Stimulated activated CD8-positive, alpha-beta memory T cell treated with anti-CD3 and anti-CD28 coated beads, Interleukin-15, amount 100 ng/mL, for 4 hours (primary cell): ENCODE measurements at places on chromosomes 1 and 21.

- no peak for DNase-seq
Measured at GRCh38 chr1:162632698-162633080, 425 bp downstream of the DDR2 start.

DNA sequence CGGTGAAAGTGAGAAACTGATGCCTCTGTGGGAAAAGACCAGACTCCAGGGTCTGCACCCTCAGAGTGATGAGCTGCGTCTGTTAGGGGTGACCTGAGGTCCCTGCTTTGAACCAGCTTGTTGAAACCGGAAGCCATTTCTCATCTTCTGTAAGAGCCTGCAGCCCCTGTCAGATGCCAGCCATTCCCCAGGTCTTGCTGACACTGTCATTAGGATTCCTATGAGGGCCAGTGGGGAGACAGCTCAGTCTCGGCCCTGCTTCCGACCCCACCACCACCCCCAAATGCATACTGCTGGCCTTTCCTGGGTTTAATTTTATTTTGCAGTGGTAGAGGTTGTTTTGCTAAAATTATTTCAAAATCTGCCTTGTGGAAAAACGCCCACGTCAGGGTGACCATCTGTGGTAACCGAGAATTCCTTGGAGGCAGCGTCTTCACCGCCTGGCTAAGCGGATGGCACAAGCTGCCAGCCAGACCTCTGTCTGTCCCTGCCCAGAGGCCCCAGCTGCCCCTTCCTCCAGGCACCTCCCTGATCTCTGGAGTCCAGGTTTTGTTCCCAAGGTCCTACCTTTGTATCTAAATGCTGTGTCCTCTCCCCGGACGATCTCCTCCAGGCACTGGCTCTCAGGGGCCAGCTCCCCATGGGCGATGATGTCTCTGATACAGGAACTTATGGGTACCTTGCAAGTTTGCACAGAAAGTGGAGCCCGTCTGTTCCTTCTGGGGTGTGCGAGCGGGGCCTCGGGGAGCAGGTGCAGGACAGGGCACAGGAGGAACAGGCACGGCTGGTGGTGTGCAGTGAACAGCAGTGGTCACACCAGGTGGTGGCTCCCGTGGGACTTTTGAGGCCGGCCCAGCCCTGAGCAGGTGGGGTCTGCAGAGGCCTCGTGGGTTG lies 49.9 kb downstream of the PRKCZ start:
- no peak for DNase-seq

DNA sequence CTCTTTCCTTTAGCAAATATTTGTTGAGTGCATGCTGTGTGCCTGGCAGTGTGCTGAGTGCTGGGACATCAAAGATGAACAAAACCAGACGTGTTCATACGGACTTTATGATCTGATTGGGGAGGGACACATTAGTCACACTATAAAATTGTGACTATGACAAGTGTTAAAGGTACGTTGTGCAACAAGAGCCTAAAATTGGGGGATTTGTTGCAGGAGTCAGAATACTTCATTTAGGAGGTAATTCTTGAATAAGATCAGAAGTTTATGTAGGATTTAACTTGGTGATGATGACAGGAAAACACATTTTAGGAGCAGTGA lies 29.6 kb downstream of the B3GALT2 start:
- DNase-seq: no peak

DNA sequence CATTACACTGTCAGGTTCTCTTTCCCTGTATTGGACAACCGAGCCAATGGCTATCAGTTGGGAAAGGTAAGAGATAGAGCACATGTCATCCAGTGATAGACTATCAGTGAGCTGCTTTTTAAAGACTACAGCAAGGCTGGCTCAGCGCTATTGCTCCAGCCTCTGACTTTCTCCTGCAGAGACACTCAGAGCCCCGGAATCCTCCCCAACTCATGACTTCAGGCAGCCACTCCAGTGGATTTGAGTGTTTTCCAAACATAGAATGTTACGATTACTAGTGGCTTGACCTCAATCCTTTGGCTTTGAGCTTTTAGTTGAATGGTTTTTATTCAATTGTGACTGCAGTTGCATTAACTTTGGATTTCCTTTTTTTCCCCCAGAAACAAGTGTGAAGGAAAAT lies 331.9 kb downstream of the DISC1 start:
- DNase-seq: no peak

GRCh38 chr1:97160818-97161217 lies 439.2 kb downstream of the PTBP2 start:
- DNase-seq: no peak
